ENCODE measurements at places on chromosomes 13 and 19. TPM values are rescaled to one million over a fixed set of nuclear protein-coding genes. Genes with fewer than 3 reads are reported as not detected.

DNA sequence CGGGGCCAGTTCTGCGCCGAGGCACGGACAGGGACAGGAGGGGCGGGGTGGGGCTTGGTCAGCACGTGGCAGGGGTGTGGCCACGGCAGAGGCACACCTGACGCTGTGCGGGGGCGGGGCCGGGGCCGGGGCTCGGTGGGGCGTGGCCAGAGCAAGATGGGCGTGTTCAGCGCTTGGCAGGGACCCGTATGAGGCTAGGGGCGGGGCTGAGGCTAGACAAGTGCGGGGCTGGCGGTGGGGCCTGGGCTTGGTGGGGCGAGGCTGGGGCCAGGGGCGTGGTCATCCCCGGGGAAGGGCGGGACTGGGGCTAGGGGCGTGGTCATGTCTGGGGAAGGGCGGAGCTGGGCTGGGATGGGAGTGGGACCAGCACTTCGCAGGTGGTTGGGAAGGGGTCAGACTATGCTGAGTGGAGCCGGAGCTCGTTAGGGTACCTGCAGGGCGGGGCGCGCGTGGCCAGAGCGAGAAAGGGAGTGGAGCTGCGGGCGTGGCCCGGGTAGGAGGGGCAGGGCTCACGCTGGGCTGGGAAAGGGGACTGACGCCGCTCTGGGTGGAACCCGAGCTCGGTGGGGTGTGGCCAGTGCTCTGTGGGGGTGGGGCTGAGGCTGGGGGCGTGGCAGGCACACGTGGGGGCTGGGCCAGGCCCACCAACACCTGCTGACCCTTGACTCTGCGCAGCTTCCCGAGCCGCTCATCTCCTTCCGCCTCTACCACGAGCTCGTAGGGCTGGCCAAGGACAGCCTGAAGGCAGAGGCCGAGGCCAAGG lies 12.8 kb downstream of the POLR2E start:
- DNase-seq = peak; percentile 79
- peaks cover 11% of the 10 kb centered on the region for H3K4me1 ChIP-seq
- H3K4me3 ChIP-seq = no peak overlapping the region
- H3K27me3 ChIP-seq = no peaks in the 10 kb centered on the region
- peaks cover 76% of the 10 kb centered on the region for H3K36me3 ChIP-seq
- H3K27ac ChIP-seq = no peak overlapping the region

The SMIM44 gene
- not detected for total RNA-seq

- no peak overlapping the region for H3K27ac ChIP-seq
- peaks cover 54% of the 10 kb centered on the region for H3K36me3 ChIP-seq
- peaks cover 30% of the 10 kb centered on the region for H3K4me1 ChIP-seq
Measured at GRCh38 chr13:21453387-21454081, 5.6 kb downstream of the ZDHHC20 start.

- H3K27me3 ChIP-seq = no peaks in the 10 kb centered on the region
- H3K4me1 ChIP-seq = no peaks in the 10 kb centered on the region
- no peak for DNase-seq
- H3K4me3 ChIP-seq = no peak overlapping the region
- H3K27ac ChIP-seq = no peak overlapping the region
- H3K36me3 ChIP-seq = peaks cover 88% of the 10 kb centered on the region
Measured at GRCh38 chr19:46697204-46697960, 19.5 kb downstream of the PRKD2 start.

- H3K27ac ChIP-seq = no peak overlapping the region
- no peaks in the 10 kb centered on the region for H3K36me3 ChIP-seq
- H3K4me1 ChIP-seq = no peaks in the 10 kb centered on the region
- no peak for DNase-seq
Measured at GRCh38 chr13:103306163-103306562, 239.9 kb upstream of the SLC10A2 start.

- DNase-seq = no peak
- no peaks in the 10 kb centered on the region for H3K27me3 ChIP-seq
- no peaks in the 10 kb centered on the region for H3K4me1 ChIP-seq
- no peak overlapping the region for H3K27ac ChIP-seq
Measured at GRCh38 chr13:35995136-35995535, 136.0 kb downstream of the DCLK1 start.

The MUC16 gene
- total RNA-seq = not detected

- H3K4me1 ChIP-seq = peaks cover 5% of the 10 kb centered on the region
- H3K36me3 ChIP-seq = peaks cover 67% of the 10 kb centered on the region
- H3K27ac ChIP-seq = peak overlapping the region; percentile 29
- no peak overlapping the region for H3K4me3 ChIP-seq
Measured at GRCh38 chr19:18999896-19000620, 33.3 kb downstream of the SUGP2 start.

- H3K4me3 ChIP-seq = no peak overlapping the region
- H3K27me3 ChIP-seq = peaks cover 25% of the 10 kb centered on the region
- no peaks in the 10 kb centered on the region for H3K36me3 ChIP-seq
- no peak for DNase-seq
- no peak overlapping the region for H3K27ac ChIP-seq
- no peaks in the 10 kb centered on the region for H3K4me1 ChIP-seq
Measured at GRCh38 chr13:112349681-112350080, 26.5 kb upstream of the SPACA7 start.

The ETV2 gene
- 1.6 TPM for total RNA-seq

The SLC17A7 gene
- total RNA-seq = 0.16 TPM

DNA sequence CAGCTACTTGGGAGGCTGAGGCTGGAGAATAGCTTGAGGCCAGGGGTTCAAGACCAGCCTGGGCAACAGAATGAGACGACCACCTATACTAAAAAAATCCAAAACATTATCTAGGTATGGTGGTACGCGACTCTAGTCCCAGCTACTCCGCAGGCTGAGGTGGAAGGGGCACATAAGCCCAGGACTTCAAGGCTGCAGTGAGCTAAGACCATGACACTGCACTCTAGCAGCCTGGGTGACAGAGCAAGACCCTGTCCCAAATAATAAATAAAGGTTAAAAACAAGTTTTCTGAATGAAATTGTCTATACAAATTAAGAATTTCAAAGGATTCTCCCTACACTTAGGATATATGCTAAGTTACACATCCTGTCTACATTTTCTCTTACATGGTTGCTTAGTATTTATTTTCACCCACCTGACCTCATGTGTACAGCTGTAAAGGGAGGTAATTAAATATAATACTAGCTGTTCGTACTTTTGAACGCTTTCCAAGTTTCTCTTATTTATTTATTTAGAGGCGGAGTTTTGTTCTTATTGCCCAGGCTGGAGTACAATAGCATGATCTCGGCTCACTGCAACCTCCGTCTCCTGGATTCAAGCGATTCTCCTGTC lies 1.6 kb downstream of the SLC25A30 start:
- H3K4me3 ChIP-seq = peak overlapping the region; percentile 88
- H3K27me3 ChIP-seq = no peaks in the 10 kb centered on the region
- H3K27ac ChIP-seq = peak overlapping the region; percentile 87
- peaks cover 14% of the 10 kb centered on the region for H3K4me1 ChIP-seq
- no peak for DNase-seq
- H3K36me3 ChIP-seq = peaks cover under 1% of the 10 kb centered on the region

- H3K4me1 ChIP-seq = no peaks in the 10 kb centered on the region
- peak overlapping the region; percentile 39 for H3K4me3 ChIP-seq
- peaks cover 3% of the 10 kb centered on the region for H3K36me3 ChIP-seq
- no peaks in the 10 kb centered on the region for H3K27me3 ChIP-seq
Measured at GRCh38 chr19:53037101-53038097, 7.1 kb upstream of the ERVV-2 start.

The ZNF99 gene
- total RNA-seq = not detected

The SHISA2 gene
- 0.07 TPM for total RNA-seq

The SHKBP1 gene
- total RNA-seq = 136 TPM

Measured in activated T-helper 2 cell treated with anti-CD3 and anti-CD28 coated beads, Interferon-gamma antibody, Interleukin-2, Interleukin-4, amounts not matched to agents 10 μg/mL and 5 μg/mL and 100 μg/mL, durations not matched to agents 14 hours and 24 hours and 36 hours (primary cell).